ENCODE measurements at places on chromosomes 3 and 15. TPM values are rescaled to one million over a fixed set of nuclear protein-coding genes. Genes with fewer than 3 reads are reported as not detected.

GRCh38 chr3:186997473-186997939 lies 67.2 kb downstream of the ST6GAL1 start:
- DNase-seq: peak; percentile 70

- no peak for DNase-seq
Observed at GRCh38 chr3:118587847-118588246, 446.8 kb downstream of the IGSF11 start.

DNA sequence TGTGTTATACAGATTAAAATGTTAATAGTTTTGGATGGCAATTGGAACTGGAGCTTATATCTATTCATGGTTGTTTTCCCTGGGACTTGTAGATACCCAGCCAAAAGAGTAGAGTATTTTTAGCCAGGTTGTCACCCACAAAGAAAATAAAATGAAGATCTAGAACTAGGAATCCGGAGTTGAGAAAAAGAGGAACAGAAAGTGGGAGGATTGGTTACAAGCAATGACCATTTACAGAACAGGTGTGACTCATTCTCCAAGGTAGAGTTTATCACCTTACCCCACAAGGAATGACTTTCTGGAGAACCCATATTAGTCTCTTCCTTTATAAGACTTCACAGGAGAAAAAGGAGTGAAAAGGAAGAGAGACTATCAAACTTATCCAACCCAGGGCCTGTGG lies 99.8 kb downstream of the TMEM108 start:
- no peak for DNase-seq

DNA sequence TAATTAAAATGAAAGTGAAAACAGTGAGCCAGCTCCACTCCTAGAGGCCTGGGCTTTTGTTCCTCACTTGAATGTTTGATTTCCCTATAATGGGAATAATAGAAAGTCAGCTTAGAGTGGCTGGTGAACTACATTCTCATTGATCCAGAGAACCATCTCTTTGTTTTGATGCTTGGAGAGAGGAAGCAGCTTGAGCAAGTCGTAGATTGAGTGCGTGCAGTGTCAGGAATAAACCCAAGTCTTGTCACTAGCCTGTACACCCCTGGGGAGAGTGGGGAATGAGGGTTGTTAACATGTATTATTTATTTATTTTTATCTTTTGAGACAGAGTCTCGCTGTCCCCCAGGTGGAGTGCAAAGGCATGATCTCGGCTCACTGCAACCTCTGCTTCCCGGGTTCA lies 885 bp upstream of the LSG1 start:
- DNase-seq: no peak

Gene CYP19A1
- 2.4 TPM for total RNA-seq

DNA sequence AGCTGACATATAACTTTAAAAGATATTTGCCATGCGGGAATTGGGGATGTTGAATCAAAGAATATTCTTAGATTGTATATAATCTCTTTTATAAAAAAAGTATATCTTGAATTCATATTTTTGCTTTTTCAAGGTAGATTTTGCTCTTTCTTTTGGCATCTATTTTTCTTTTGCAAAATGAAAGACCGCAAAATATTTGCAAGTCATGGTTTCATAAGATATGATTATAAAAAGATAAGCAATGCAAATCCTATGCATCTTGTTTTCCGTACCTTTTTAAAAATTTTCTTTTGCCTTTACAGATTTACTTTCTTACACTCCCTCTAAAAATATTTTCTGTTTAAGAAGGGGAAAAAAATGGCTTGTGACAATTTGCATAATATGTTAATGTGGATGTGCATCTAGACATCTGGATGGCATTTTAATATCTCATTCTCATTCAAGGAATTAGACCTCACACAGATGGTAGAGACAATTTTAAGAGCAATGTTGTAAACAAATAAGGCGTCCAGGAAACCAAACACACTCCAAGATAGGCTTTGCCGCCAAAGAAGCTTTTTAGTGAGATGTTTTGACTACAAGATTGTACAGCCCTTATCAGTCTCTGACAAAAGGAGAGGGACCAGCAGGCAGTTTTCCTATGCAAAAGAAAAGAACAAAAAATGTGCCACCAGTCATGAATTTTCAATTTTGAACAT lies 371.1 kb downstream of the CHL1 start:
- no peak for DNase-seq

Gene DIPK2A
- 41.9 TPM for total RNA-seq

Gene TEX55
- total RNA-seq: not detected

DNA sequence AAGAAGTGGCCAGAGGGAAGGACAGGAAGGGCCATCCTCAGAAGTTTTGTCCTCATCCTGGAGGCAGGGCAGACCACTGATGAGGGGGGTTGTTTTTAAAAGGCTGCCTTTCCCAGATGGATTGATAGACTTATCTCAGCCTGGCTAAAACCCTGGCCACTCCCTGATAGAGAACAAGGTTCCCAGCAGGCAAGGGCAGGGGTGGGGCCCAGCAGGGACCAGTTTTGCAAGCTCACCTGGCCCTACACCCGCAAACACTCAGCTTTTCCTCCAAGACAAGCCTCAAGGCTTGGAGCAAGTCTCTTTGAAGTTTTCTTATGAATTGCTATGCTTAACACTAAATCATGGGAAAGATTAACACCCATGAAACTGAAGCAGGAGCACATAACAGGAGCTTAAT lies 9.1 kb downstream of the LIPC start:
- DNase-seq: no peak

Gene SRPRB
- 85.7 TPM for total RNA-seq

Gene SH3GL3
- not detected for total RNA-seq

Gene GOLGA8H
- total RNA-seq: not detected

- DNase-seq: no peak
Observed at GRCh38 chr15:74889390-74889882, 406 bp upstream of the MPI start.

DNA sequence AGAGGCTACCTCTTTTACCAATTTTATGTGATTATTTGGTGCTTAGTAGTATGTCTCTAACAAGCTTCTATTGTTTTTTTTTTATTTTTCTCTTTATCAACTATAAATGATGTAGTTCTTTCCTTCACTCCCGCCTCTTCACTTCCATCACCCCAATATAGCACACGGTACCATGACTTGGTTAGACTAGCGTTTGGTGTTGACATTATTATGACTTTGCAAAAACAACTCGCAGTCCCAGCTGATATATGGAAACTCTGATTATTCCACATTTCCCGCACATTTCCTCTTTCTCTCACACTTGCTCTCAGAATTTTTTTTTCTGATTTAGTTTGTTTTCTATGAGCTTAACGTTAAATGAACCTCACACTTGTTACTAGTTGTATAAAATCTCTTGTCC lies 162.2 kb downstream of the GREM1 start:
- no peak for DNase-seq

DNA sequence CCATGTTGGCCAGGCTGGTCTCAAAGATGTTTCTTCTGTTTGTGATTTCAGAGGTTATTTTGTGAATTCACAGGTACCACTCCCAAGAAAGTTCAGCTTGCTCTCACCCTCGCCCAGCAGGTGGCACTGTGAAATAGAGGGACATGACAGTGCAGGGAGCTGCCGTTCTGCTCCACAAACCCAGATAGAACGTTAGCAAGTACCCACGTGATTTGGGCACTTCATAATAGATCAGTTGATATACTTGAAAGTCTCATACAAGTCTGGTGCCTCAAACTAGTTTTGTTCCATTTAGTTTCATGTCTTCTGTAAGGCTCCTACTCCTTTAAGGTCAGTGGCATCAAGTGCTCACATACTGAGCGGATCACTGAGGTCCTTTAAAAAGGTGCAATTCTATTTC lies 45.5 kb downstream of the FILIP1L start:
- DNase-seq: peak; percentile 89

DNA sequence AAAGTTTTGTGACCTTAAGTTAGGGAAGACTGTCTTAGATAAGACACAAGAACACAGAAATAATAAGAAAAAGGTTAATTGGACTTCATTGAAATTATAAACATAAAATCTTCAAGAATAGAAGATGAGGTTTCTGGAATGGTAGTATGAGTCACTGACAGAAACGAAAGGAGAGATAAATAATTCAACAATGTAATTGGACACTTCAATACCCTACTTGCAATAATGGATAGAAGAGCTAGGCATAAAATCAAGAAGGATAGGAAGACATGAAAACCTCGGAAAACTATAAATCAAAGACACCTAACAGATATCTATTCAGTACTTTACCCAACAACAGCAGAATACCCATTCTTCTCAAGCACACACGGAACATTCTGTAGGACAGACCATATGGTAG lies 15.9 kb upstream of the MFSD1 start:
- no peak for DNase-seq

Gene AP3B2
- not detected for total RNA-seq

- peak; percentile 76 for DNase-seq
Observed at GRCh38 chr3:108223928-108224327, 1.7 kb upstream of the IFT57 start.

Gene RIOX2
- 55.6 TPM for total RNA-seq

GRCh38 chr15:93074599-93074998 lies 14.4 kb downstream of the RGMA start:
- DNase-seq: no peak

- no peak for DNase-seq
Observed at GRCh38 chr3:108897883-108898282, 55.8 kb downstream of the GUCA1C start.

GRCh38 chr3:144375088-144375487 lies 403.5 kb downstream of the DIPK2A start:
- no peak for DNase-seq

DNA sequence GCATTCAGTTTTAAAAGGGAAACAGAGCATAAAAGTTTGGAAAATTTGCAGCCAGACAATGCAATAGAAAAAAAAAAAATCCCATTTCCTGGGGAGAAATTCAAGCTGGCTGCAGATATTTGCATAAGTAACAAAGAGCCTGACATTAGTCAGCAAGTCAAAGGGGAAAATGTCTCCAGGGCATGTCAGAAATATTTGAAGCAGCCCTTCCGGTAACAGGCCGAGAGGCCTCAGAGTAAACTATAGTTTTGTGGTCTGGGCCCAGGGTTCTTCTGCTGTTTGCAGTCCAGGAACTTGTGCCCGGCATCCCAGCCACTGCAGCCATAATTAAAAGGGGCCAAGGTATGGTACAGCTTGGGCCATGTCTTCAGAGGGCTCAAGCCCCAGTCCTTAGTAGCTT lies 411.6 kb upstream of the BCHE start:
- DNase-seq: no peak

GRCh38 chr15:42024303-42024702 lies 3.5 kb upstream of the PLA2G4E start:
- DNase-seq: no peak

- DNase-seq: no peak
Observed at GRCh38 chr3:43537225-43537624, 84.6 kb downstream of the ANO10 start.

- DNase-seq: peak; percentile 48
Observed at GRCh38 chr3:142915636-142916035, 26.8 kb upstream of the PCOLCE2 start.

- no peak for DNase-seq
Observed at GRCh38 chr3:52010431-52010830, 14.7 kb upstream of the RPL29 start.

Gene GTF2A2
- total RNA-seq: 71.4 TPM

DNA sequence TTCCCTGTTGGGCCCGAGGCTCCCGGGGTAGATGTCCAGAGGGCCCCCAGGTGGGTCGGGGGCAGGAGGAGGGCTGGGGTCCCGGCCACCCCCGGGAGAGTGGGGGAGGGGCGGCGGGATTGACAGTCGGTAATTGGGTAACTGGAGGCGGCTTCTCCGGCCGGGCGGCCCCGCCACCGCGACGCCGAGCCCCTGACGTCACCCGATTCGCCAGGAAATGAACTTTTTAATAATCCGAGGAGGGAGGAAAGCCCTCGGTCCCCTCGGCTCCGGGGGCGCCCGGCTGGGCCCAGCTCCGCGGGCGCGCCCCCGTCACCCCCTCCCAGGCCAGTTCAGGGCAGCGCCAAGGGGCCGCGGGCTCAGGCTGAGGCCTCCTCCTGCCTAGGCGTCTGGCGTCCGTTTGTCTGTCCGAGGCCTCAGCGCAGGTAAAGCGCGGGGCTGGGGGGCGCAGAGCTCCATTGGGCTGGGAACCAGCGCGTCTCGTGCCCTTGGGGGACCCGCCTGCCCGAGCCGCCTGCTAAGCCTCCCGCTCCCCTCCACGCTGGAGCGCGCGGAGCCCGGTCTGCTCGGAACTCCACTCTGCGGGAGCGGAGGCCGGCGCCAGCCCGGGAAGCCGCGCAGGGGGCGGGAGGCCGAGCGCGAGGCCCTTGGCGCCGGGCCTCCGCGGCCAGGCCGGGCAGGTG lies 3.9 kb downstream of the GATA2 start:
- no peak for DNase-seq

DNA sequence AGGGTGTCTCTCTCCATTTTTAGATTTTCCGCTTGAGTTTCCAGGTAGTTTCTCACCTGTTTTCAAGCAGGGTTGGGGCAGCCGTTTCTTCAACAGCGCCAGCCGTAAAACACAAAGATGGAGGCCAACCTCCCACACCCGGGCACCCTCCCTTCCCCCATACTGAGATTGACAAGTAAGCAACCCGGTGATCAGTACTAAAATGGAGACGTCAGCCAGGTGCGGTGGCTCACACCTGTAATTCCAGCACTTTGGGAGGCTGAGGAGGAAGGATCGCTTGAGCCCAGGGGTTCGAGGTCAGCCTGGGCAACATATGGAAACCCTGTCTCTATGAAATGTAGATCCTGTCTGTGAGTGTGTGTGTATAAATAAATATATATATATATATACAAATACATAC lies 903 bp upstream of the ZSCAN2 start:
- no peak for DNase-seq

GRCh38 chr3:137641879-137642704 lies 122.0 kb upstream of the SOX14 start:
- no peak for DNase-seq

GRCh38 chr3:196144383-196145105 lies 62.7 kb upstream of the TFRC start:
- DNase-seq: no peak

GRCh38 chr15:50028326-50028725 lies 90.7 kb downstream of the ATP8B4 start:
- no peak for DNase-seq

DNA sequence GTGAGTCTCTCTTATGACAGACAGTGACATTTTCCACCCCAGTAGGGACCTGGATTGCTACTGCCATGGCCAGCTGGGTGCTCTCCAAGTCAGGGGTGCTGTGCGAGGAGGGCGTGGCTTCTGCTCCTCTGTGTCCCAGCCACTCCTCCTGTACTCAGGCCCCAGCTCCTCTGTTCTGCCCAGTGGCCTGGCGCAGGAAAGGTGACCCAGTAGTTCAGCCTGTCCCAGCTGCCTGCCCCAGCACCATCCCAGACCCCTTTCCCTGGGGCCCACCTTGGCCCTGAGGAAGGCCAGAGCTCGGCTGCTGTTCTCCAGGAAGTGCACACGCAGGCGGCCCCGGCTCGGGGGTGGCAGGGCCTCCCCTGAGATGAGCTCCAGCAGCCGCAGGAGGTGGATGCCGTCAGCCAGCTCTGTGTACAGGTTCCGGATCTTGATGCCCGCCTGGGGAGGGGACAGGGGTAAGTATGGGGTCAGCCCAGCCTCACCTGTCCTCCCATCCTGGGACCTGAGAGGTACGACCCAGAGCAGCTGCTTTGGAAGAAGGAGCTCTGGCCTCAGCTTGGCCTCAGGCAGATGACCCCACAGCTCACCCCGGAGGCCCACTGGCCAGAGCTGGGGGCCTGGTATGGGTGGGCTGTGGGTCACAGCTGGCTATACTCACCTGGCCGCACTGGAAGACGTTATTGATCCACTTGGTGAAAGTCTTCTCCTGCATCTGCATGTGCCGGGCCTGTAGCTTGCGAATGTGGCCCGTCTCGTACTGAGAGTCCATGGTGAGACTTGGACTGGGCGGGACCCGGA lies 1.0 kb downstream of the SPTBN5 start:
- no peak for DNase-seq

GRCh38 chr15:70302360-70302759 lies 204.6 kb upstream of the TLE3 start:
- no peak for DNase-seq

Data from Karpas-422 (cell line).